Liver (tissue), 10 donors: ENCODE measurements at places on chromosomes 16 and 17. TPM values are rescaled to one million over a fixed set of nuclear protein-coding genes. Genes with fewer than 3 reads are reported as not detected.

SOCS1 gene
- total RNA-seq = 10.9 TPM

- no peaks in the 10 kb centered on the region for H3K36me3 ChIP-seq
- no peaks in the 10 kb centered on the region for H3K4me1 ChIP-seq
- H3K4me3 ChIP-seq = no peak overlapping the region
- no peak overlapping the region for H3K27ac ChIP-seq
- no peak for DNase-seq
- H3K27me3 ChIP-seq = no peaks in the 10 kb centered on the region
Measured at GRCh38 chr16:760065-760464, 469 bp upstream of the MSLN start.

- no peak overlapping the region for H3K4me3 ChIP-seq
- no peak overlapping the region for H3K27ac ChIP-seq
- no peaks in the 10 kb centered on the region for H3K4me1 ChIP-seq
- no peaks in the 10 kb centered on the region for H3K27me3 ChIP-seq
- no peaks in the 10 kb centered on the region for H3K36me3 ChIP-seq
- no peak for DNase-seq
Measured at GRCh38 chr16:5895137-5895536, 797.5 kb upstream of the EEF2KMT start.

GRCh38 chr17:34673995-34674890, 94.9 kb downstream of the TMEM132E start:
- H3K27ac ChIP-seq = no peak overlapping the region
- H3K27me3 ChIP-seq = peaks cover 2% of the 10 kb centered on the region
- peak; percentile 29 for DNase-seq
- no peaks in the 10 kb centered on the region for H3K4me1 ChIP-seq

GRCh38 chr17:78314683-78315354, 45.1 kb downstream of the SOCS3 start:
- no peak for DNase-seq
- no peaks in the 10 kb centered on the region for H3K27me3 ChIP-seq
- H3K4me1 ChIP-seq = peaks cover 22% of the 10 kb centered on the region
- H3K27ac ChIP-seq = peak overlapping the region; percentile 77
- no peaks in the 10 kb centered on the region for H3K36me3 ChIP-seq

GRCh38 chr17:13036751-13037150, 18.9 kb upstream of the ELAC2 start:
- no peaks in the 10 kb centered on the region for H3K36me3 ChIP-seq
- no peaks in the 10 kb centered on the region for H3K27me3 ChIP-seq
- no peak for DNase-seq
- no peaks in the 10 kb centered on the region for H3K4me1 ChIP-seq
